Left lung (tissue), 14 donors: ENCODE measurements at places on chromosomes 1 and 21. TPM values are rescaled to one million over a fixed set of nuclear protein-coding genes. Genes with fewer than 3 reads are reported as not detected.

Gene ITLN2
- 1.8 TPM for total RNA-seq

Gene NPHS2
- not detected for total RNA-seq

Gene LCE3D
- not detected for total RNA-seq

Gene AZIN2
- 5.1 TPM for total RNA-seq

Gene C1orf226
- 5.2 TPM for total RNA-seq

Gene C1orf116
- 212 TPM for total RNA-seq

Gene NUP210L
- 0.26 TPM for total RNA-seq

Gene OR2T3
- total RNA-seq, result not detected

Gene NPPA
- total RNA-seq, result 1.6 TPM

Gene HSD3B1
- total RNA-seq, result not detected

Gene DYNLT5
- total RNA-seq, result 0.73 TPM

Gene SPRR2G
- total RNA-seq, result not detected

Gene IQGAP3
- 2.8 TPM for total RNA-seq

Gene CA14
- total RNA-seq, result 0.18 TPM

Gene SPTA1
- total RNA-seq, result 0.45 TPM

Gene DENND2D
- 78.8 TPM for total RNA-seq

Gene HENMT1
- total RNA-seq, result 7.6 TPM

- no peak for DNase-seq
Observed at GRCh38 chr1:65691152-65691900, 101.4 kb upstream of the PDE4B start.

DNA sequence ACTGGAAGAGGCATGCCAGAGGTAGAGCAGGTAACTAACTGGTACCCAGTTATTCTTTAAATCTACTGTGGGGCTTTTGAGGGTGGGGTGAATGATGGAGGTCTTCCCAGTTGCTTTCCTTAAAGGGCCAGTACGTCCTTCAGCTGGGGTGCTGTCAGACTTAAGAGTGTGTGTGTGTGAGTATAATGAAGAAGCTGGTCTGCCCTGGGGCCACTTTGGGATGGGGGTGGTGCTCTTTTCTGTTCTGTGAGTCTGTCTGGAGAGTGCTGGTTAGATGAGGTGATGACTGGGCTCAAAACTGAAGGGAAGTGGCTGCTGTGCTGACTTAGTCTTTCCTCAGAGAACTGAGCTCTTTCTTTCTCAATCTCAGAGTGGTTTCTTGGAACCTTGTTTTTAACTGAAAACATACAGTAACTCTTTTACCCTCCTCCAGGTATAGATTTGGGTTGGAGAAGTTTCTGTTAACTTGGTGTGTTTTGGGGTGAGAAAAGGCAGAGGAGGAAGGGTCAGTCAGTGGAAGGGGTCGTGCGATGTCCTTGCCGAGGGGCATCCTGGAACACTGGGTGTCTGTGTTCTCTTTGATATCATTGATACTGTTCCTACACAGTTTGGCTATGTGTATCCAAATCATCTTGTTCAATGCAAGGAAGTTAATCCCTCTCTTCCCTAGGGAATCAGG, 746 bp downstream of the MACF1 start:
- DNase-seq, result peak; percentile 64

DNA sequence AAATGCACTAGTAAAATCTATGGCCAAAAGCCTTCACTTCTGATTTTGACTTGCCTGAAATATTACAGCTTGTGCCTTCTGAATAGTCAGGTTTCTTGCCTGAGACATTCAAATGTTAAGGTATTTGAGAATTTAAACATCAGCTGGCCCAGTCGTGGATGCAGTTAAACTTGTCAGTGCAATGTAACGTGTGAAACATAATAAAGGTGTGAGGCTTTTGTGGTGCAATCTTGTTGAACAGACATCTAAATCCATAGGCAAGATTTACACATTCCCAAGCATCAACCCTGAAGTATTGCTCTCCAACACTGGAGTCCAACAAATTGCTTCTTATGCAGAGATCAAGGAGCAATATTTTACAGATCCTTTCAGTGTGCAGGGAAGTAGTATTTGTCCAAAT, 4.4 kb downstream of the CCN1 start:
- DNase-seq, result no peak

- DNase-seq, result no peak
Observed at GRCh38 chr1:101738475-101738874, 258.3 kb downstream of the OLFM3 start.

- DNase-seq, result no peak
Observed at GRCh38 chr21:43949499-43950208, 62.5 kb upstream of the TRAPPC10 start.

DNA sequence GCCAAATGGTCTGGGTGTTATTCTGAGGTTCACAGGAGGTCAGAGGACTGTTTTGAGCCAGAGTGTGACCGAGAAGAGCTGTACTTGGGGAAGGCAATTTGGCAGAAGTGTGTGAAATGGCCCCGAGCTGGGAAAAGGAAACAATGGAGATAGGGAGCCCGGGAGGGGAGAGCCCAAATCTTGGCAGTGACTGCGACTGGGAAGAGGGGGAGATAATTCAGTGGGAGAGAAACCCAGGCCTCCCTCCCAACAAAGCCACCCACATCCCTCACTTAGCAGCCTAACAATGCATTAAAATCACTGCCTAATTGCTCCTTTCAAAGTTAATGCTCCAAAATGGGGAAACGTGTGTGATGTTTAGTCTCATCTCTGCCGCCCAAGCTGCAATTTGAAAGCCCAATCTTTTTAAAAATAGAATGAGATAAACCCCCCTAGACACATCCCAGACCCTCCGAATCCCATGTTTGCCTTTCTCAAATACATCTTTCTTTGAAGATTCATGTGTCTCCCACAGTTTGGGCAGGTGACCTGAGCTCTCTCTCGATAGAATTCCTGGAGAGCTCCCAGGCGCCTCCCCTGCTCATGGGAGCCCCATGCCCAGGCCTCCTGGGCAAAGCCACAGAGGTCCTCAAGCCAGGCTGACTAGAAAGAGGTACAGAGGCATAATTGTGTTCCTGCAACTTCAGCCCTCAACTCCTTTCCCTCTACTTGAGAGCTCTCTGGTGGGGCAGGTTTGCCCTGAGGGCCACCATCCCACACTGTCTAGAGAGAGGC, 17.3 kb downstream of the LRRC52 start:
- no peak for DNase-seq

DNA sequence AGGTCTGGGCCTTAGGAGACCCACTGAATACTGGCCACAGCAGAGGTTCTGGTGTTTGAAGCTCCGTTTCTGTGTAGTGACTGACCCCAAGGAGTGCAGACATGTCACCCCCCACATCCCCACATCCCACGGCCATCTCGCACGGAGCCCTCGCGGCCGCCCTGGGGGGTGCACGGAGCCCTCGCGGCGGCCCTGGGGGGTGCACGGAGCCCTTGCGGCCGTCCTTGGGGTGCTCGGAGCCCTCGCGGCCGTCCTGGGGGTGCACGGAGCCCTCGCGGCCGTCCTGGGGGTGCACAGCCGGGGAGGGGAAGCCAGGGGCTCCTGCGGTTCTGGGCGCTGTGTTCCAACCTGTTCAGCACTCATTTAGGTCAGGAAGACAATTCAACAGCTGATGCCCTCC, 68.4 kb downstream of the SCCPDH start:
- DNase-seq, result no peak

- DNase-seq, result no peak
Observed at GRCh38 chr1:241172486-241172885, 184.5 kb downstream of the RGS7 start.

GRCh38 chr1:14954210-14954609, 199.3 kb upstream of the TMEM51 start:
- no peak for DNase-seq

GRCh38 chr1:168396508-168396907, 115.8 kb downstream of the TBX19 start:
- DNase-seq, result no peak

- no peak for DNase-seq
Observed at GRCh38 chr1:199124351-199124750, 485.5 kb downstream of the PTPRC start.

- no peak for DNase-seq
Observed at GRCh38 chr1:245698860-245699259, 544.1 kb downstream of the KIF26B start.

- DNase-seq, result no peak
Observed at GRCh38 chr1:187848321-187848720, 1019.6 kb downstream of the PLA2G4A start.

GRCh38 chr1:109756848-109757521, 6.7 kb downstream of the EPS8L3 start:
- no peak for DNase-seq

- peak; percentile 68 for DNase-seq
Observed at GRCh38 chr1:168603501-168604110, 27.2 kb downstream of the XCL1 start.

- no peak for DNase-seq
Observed at GRCh38 chr1:87512431-87512830, 183.8 kb downstream of the LMO4 start.

- no peak for DNase-seq
Observed at GRCh38 chr1:207031632-207032264, 808 bp downstream of the C1orf116 start.
